Stimulated activated CD4-positive, alpha-beta T cell treated with anti-CD3 and anti-CD28 coated beads, TNF-alpha, amount 100 ng/mL, for 24 hours (primary cell): ENCODE measurements at places on chromosomes 2 and 18.

- no peak for DNase-seq
Measured at GRCh38 chr2:85605406-85606115, 3.1 kb upstream of the TMEM150A start.

GRCh38 chr2:222819722-222820333, 41.0 kb upstream of the ACSL3 start:
- DNase-seq, result no peak

DNA sequence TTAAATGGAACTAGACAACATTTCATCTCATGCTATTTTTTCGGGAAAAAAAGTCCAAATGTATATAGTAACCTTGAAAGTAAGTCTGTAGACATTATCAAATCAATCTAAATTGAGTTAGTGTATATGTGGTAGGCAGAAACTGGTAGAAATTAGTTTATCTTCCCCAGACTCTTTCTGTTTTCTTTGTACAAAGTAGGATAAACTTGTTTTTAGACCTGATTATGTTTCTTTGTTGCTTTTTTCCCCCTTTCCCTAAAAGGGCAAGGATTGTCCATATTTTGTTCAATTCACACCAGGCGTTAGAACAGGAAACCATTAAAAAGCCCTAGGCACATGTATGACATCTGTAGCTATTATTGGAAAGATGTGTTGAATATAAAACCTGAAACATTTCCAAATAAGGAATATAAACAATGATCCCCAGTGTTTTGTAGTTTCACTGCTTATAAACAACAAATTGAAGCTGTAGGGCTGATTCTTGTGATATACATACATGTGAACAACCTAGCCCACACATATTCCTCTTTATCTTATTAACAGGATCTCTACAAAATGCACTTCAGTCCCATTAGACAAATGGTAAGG, 528.3 kb downstream of the PARD3B start:
- no peak for DNase-seq

GRCh38 chr2:47908682-47909081, 2.4 kb upstream of the FBXO11 start:
- no peak for DNase-seq

- no peak for DNase-seq
Measured at GRCh38 chr2:154125891-154126290, 254.2 kb downstream of the GALNT13 start.

DNA sequence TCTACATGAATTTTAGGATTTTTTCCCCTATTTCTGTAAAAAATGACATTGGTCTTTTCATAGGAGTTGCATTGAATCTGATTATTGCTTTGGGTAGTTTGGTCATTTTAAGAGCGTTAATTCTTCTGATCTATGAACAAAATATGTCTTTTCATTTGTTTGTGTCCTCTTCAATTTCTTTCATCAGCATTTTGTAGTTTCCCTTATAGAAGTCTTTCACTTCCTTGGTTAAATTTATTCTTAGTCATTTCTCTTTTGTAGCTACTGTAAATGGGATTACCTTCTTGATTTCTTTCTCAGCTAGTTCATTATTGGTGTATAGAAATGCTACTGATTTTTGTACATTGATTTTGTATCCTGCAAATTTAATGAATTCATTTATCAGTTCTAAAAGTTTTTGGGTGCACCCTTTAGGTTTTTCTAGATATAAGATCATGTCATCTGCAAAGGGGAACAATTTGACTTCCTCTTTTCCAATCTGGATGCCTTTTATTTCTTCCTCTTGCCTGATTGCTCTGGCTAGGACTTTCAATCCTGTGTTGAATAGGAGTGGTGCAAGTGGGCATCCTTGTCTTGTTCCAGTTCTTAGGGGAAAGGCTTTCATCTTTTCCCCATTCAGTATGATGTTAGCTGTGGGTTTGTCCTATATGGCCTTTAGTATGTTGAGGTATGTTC, 36.6 kb upstream of the AAK1 start:
- no peak for DNase-seq

- no peak for DNase-seq
Measured at GRCh38 chr18:3060667-3061580, 48.0 kb upstream of the LPIN2 start.

DNA sequence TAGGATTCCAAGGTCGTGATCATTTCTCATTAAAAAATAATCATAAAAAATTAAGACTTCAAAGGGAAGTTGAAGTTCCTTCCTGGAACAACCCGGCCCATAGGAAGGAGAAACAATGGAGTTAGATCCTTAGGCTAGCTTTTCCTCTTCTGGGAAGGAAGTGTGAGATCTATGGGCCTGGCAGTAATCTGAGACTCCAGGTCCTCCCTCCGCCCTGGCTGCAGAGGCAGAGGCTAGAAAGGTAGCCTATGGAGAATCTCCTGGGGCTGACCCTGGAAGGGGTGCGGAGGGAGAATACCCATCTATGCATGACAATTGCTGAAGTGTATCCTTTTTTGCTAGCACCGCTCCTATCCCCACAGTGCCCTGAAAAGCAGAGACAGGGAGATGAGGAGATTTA, 37.9 kb downstream of the TRIB2 start:
- DNase-seq, result no peak

GRCh38 chr2:180463608-180464007, 456.5 kb upstream of the CWC22 start:
- no peak for DNase-seq

DNA sequence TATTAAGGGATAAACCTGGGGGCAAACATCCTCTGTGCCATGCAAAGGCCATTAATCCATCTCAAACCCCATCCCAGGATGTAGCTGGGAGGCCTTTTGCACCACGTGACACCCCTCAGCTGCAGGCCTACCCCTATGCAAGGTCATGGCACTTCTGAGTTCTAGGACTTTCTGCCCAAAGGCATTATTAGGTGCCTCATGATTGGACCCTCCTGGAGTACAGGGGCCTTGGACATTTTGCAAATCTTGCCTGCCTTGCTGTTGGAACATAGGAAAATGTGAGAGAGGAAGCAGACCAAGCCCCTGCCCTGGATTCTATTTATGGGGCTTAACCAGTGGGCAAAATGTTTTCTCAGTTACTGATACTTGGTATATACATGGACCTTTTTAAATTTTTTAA, 44.2 kb upstream of the NFU1 start:
- no peak for DNase-seq

- no peak for DNase-seq
Measured at GRCh38 chr2:119657466-119658145, 21.4 kb upstream of the TMEM177 start.

GRCh38 chr2:37405781-37406180, 61.4 kb downstream of the QPCT start:
- DNase-seq, result no peak

GRCh38 chr2:200012401-200012800, 57.0 kb downstream of the MAIP1 start:
- DNase-seq, result no peak

- no peak for DNase-seq
Measured at GRCh38 chr18:79575891-79576685, 103.5 kb upstream of the CTDP1 start.

GRCh38 chr2:9092383-9093282, 89.1 kb upstream of the MBOAT2 start:
- no peak for DNase-seq

DNA sequence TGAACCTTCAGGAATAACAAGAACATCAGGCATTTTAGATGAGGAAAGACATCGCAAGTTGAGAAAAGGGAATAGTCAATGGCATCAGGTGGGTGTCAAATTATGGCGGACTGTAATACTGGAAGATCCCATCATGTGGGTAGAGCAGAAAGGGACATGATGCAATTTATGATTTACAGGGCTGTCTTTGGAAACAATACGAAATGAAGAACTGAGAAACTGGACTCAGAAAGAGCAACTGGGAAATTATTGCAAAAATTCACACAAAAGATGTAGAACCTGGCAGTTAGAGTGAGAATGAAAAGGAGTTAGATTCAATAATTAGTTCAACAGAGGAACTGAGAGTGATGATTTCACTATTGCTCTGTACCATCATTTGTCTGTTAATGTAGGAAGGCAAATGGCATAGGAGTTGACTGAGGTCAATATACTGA, 1635.0 kb upstream of the ACVR2A start:
- DNase-seq, result no peak

GRCh38 chr2:207394812-207395534, 134.8 kb upstream of the CREB1 start:
- DNase-seq, result peak; percentile 61

- DNase-seq, result no peak
Measured at GRCh38 chr2:146239392-146240135, 1605.3 kb upstream of the ACVR2A start.

DNA sequence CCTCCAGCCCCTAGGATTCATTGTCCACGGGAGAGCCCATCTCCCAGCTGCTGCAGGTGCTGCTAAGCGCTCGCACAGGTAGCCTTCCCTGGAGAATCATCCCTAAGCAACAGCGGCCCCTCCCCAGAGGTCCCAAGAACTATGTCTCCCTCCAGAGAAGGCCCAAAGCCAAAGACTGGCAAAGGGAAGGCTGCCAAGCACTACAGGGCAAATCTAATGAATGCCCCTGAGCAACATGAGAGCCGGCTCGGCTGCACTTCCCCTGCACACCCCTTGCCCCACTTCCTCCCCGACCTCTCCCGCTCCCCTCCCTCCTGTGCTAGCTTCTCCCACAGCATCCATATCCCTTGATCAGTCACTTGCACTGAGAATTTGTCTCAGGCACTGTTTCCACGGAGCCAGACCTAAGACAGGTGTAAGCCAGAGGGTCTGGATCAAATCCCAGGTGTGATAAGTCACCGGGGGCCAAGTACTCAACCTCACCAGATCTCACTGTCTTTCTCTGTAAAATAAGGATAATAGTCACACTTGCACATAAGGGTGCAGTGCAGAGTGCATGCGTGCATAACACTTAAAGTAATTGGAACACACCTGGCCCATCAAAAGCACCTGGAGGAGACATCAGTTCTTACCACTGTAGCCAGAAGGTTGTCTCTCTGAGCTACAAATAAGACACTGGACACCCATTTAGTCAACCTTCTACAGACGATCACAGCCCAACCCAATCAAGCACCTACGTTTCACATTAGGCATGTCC, 20.1 kb upstream of the COL6A3 start:
- DNase-seq, result no peak

- DNase-seq, result no peak
Measured at GRCh38 chr2:119198240-119198840, 25.3 kb upstream of the STEAP3 start.

- DNase-seq, result no peak
Measured at GRCh38 chr2:128513116-128513960, 194.7 kb upstream of the HS6ST1 start.

- no peak for DNase-seq
Measured at GRCh38 chr2:234330902-234331301, 166.0 kb downstream of the ARL4C start.

- DNase-seq, result no peak
Measured at GRCh38 chr18:26978812-26979341, 113.4 kb upstream of the AQP4 start.
